DMS 273 treated with DMSO at 0.1 percent for 48 hours (cell line): ENCODE measurements at places on chromosomes 6 and 20.
A peak's percentile ranks its signal among the peaks of the same experiment; 100 is the strongest.

GRCh38 chr6:34556493-34556892 lies 364 bp upstream of the SPDEF start:
- no peak for DNase-seq

GRCh38 chr6:37389857-37390256 lies 36.1 kb downstream of the RNF8 start:
- DNase-seq, result no peak

- no peak for DNase-seq
Observed at GRCh38 chr6:40177598-40177997, 243.3 kb upstream of the MOCS1 start.

- no peak for DNase-seq
Observed at GRCh38 chr20:8661229-8661952, 407.5 kb upstream of the PLCB4 start.

DNA sequence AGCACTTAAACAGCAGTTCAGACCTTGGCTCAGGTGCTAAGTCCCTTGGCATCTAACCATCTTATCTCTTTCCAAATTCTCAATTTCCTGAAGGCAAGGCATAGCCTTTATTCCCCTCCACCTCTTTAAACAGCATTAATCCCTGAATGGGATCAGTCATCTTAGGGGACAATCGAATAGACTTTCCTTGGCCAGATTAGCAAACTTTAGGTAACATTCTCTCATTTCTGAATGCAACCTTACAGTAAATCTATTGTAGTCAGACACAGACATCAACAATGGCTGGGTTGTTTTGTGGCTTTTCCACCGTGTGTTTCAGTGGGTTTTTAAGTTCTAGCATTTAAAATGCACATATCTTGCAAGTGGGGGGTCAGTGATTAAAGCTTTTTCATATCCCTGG lies 56.8 kb downstream of the ATP9A start:
- no peak for DNase-seq

- no peak for DNase-seq
Observed at GRCh38 chr6:53532942-53533341, 12.0 kb downstream of the GCLC start.

- peak; percentile 83 for DNase-seq
Observed at GRCh38 chr6:28940294-28940857, 16.6 kb upstream of the TRIM27 start.

DNA sequence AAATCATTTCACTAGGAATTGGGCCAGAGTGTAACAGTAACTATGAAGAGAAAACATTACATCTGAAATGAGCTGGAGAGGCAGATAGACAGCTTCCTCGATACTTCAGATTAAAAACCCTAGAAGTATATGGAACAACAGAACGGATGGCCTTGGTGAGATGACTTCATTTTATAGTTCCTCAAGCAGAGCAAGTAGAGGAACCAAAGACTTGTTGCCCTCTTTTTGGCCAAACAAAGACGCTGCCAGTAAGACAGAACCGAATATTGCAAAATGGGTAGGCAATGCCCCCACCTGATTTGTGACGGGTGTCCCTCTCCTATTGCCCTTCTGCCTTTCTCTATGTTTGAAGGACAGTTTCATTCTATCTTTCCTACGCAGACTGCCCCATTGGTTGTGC lies 53.5 kb downstream of the AGPAT4 start:
- no peak for DNase-seq

GRCh38 chr6:145206247-145206907 lies 528.9 kb downstream of the EPM2A start:
- no peak for DNase-seq

GRCh38 chr6:151240791-151241642 lies 1.2 kb downstream of the AKAP12 start:
- peak; percentile 14 for DNase-seq

GRCh38 chr6:81237226-81237625 lies 515.3 kb downstream of the TENT5A start:
- DNase-seq, result no peak

- DNase-seq, result no peak
Observed at GRCh38 chr20:58906111-58906510, 53.6 kb downstream of the GNAS start.

DNA sequence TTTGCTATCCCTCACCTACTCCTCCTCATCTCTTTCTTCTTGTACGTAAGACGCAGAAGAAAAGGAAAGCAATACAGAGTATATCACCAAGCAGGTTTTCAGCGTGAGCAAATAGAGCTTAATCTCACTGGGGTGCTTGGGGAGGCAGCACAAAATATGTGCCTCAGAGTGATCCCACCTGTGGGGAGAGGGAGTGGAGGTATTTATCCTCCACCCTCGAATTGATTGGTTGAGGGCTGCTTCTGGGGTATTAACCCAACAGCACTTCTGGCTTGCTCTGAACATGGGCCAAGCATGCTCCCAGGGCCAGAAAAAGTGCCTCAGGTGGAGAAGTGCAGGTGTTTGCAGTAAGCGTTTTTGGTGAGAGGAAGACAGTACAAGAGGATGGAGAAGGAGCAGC lies 78.5 kb upstream of the EYA2 start:
- DNase-seq, result no peak

DNA sequence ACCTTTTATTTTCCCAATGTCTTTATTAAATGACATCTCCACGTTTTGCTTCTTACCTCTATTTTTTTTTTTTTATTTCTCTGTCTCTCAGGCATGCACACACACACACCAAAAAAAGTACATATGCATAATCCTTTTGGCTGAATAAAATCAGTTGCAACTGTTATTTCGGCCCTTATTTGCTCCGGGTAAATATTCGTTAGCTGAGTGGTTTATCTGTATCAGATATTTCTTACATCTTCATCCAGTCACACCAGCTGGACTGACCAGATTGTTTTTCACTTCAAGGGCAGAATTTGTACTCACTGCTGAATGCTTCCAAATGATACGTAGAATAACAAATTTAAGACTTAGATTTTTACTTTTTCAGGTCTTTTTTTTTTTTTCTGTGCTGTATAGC lies 45.5 kb downstream of the PTPN1 start:
- no peak for DNase-seq

DNA sequence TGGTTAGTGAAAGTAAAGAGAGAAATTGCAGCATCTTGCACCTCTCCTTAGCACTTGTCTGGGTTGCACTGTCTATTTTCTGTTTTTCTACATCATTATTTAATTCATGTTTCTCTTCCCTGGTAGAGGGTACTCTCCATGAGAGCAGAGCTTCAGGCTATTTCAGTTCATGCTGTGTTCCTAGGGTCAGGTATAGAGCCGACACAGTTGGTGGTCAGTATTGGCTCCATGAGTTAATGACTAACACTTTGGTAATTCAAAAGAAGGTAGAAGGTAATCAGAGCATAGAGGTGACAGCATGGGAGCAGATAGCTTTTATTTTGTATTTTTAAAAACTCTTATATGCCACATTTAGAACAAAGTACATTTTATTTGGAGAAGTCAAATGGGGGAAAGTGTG lies 42.7 kb downstream of the RIMS1 start:
- DNase-seq, result no peak

GRCh38 chr20:33858666-33859065 lies 47.5 kb downstream of the CHMP4B start:
- DNase-seq, result no peak

DNA sequence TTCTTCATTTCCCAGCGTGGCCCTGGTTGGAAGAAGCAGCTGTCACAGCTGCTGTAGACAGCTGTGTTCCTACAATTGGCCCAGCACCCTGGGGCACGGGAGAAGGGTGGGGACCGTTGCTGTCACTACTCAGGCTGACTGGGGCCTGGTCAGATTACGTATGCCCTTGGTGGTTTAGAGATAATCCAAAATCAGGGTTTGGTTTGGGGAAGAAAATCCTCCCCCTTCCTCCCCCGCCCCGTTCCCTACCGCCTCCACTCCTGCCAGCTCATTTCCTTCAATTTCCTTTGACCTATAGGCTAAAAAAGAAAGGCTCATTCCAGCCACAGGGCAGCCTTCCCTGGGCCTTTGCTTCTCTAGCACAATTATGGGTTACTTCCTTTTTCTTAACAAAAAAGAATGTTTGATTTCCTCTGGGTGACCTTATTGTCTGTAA lies 292.7 kb downstream of the ESR1 start:
- no peak for DNase-seq

GRCh38 chr6:5455142-5455541 lies 193.8 kb downstream of the FARS2 start:
- no peak for DNase-seq

GRCh38 chr6:30686009-30686907 lies at the start of gene PPP1R18:
Gene PPP1R18 (minus strand): TSS chr6:30686645. CDS start chr6:30686018, 627 bp downstream.
- no peak for DNase-seq

GRCh38 chr20:47668313-47669151 lies 116.7 kb downstream of the SULF2 start:
- DNase-seq, result no peak

DNA sequence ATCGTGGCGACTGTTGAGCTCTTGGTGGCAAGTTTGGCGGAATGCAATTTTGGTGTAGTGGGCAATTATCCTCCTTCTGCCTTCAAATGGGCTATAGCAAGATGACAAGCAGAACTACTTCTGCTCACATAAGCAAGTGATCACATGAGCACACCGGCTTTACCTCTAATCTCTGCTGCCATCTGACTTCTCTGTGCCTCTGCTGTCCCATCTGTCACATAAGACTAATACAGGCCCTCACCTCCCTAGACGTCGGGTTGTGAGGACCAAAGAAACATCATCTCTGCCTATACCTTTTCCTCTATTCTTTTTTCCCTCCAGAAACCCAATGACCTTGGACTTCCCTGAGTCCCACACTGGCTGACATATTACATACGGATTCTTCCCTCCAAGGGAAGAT lies 13.3 kb upstream of the WTAP start:
- DNase-seq, result no peak

GRCh38 chr6:132270726-132271402 lies 130.4 kb downstream of the MOXD1 start:
- DNase-seq, result no peak

DNA sequence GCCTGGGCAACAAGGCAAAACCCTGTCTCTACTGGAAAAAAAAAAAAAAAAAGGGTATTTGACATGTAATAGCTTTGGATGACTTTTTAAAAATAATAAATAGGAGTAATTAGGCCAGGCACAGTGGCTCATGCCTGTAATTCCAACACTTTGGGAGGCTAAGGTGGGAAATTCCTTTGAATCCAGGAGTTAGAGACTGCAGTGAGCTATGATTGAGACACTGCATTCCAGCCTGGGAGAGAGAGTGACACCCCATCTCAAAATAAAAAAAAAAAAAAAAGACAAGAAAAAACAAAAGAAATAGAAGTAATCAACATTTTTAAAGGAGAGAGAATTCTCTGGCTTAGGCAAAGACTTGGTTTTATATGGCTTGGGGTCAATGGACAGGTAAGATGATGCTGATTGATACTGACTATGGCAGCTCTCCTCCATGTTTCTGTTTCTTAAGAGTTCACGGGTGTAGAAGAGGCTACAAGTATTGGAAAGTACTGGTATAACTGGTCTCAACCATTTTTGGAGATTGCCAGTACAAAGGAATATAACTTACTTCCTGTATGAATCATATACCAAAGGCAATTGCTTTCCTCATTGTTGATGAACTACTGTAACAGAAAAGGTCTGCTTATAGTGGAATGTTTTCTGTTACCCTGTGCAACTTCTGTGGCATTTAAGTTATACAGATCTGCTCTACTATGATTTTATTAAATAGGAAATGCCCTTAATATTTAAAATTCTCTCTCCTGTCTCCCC lies 10.1 kb downstream of the MAP3K5 start:
- DNase-seq, result no peak

DNA sequence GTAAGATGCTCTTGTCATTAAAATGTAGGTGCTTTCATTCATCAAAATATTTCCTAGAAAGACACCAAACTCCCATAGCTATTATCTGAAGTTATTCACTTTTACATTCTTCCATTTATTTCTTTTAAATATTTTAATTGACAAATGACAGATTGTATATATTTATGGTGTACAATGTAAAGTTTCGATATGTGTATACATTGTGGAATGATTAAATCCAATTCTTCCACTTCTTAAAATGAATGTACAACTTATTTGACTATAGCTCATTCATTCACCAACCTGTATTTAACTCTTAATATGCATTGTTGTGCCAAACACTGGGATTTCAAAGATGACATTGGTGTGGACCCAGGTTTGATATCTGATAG lies 41.0 kb downstream of the CCN2 start:
- no peak for DNase-seq

DNA sequence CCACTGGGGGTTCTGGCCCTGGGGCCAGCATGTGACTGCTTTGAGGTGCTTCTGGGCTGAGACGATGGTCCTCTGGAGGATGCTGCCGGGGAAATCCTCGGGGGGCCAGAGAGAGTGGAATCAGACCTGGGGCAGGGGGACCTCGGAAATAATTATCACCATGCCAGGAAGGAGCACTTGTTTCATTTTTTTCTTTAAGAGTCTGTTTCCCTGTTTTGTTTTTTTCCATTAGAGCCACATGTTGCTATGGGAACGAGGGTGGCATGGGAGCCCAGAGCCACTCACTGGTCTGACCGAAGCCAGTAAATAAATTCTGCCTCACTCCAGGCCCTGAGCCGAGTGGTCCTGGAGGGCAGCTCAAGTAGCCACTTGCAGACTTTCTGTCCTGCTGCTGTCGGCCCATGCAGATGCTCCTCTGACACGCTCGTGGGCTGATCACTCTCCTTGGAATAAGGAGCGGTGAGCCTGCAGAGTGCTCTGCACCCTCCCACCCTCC lies 365.1 kb downstream of the ZFAND3 start:
- no peak for DNase-seq

GRCh38 chr20:46040902-46041535 lies 12.0 kb downstream of the SLC12A5 start:
- no peak for DNase-seq

GRCh38 chr20:31330893-31331292 lies 22.5 kb upstream of the DEFB116 start:
- no peak for DNase-seq

DNA sequence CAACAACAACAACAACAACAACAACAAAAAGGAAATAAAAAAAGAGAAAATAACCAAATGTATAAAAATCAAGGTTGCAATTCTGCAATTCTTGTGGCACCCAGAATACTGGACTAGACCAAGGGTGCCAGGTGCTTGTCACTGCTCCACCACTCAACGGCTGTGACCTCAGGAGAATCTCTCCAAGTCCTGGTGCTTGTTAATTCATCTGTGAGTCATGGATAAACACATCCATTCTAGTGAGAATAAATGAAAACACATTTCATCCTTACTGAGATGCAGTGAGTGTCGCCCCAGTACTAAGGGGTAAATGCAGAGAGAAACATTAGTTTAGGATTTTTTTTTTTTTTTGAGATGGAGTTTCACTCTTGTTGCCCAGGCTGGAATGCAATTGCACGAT lies 32.0 kb downstream of the HLA-C start:
- DNase-seq, result no peak

DNA sequence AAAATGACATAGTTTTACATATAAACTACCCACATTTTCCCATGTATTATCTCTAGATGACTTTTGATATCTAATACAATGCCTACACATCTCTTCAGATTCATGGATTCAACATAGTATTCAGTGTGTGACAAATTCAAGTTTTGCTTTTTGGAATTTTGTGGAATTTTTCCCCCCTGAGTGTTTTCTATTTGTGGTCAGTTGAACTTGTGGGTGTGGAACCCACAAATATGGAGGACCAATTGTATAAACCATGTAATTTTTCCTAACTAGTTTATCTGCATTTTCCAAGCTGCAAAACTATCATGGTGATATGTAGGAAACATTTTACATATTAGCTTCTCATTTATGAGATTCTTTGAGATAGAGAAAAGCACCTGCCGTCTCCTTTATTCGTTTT lies 374.3 kb upstream of the SOX4 start:
- DNase-seq, result no peak
